ENCODE measurements at places on chromosomes 2 and 18.

DNA sequence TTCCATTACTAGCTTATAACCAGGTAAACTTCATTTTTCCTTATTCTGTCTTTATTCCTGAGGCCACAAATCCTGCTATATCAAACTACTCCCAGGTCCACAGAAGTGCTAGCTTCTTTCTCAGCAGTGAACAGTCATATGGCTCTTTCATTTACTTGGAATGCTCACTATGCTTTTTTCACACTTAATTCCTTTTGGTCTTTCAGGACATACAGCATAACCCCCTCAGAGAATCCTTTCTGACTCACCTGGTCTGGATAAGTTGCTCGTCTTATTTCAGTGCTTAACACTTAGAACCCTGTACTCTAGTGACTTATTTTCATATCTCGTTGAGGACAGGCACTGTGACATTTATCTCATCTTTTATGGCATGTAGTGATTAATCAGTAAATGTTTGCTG is 325.0 kb upstream of the UBE2E3 start:
- no peak for DNase-seq

GRCh38 chr2:226423498-226423960 is 376.1 kb downstream of the IRS1 start:
- DNase-seq, result peak; percentile 52

- no peak for DNase-seq
Observed at GRCh38 chr2:10454505-10454904, 6.4 kb upstream of the ODC1 start.

- no peak for DNase-seq
Observed at GRCh38 chr2:1898461-1899395, 154.4 kb upstream of the PXDN start.

DNA sequence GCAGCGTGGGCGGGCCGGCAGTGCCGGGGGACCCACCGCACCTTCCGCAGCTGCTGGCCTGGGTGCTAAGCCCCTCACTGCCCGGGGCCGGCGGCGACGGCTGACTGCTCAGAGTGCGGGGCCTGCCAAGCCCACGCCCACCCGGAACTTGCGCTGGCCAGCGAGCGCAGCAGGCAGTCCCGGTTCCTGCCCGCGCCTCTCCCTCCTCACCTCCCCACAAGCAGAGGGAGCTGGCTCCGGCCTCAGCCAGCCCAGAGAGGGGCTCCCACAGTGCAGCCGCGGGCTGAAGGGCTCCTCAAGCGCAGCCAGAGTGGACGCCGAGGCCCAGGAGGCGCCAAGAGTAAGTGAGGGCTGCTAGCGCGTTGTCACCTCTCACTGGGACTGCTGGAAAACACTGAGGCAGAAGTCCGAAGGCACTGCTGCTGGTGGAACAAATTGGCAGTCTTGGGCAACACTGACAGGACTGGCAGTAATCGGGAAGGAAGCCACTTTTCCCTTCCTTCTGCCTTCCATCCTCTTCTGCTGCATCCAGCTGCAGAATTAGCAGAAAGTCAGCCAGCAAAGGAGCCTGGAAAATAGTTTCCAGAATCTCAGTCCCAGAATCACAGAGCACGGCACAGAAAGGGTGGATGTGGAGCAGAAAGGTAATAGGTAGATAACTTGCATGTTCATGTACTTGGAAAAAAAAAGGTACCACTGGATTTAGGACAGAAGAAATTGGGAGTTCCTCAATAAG is 179.4 kb upstream of the FN1 start:
- no peak for DNase-seq
